ENCODE measurements at places on chromosomes 13 and 19.

GRCh38 chr19:289651-290371 is 1.4 kb downstream of the PLPP2 start:
- DNase-seq = no peak

DNA sequence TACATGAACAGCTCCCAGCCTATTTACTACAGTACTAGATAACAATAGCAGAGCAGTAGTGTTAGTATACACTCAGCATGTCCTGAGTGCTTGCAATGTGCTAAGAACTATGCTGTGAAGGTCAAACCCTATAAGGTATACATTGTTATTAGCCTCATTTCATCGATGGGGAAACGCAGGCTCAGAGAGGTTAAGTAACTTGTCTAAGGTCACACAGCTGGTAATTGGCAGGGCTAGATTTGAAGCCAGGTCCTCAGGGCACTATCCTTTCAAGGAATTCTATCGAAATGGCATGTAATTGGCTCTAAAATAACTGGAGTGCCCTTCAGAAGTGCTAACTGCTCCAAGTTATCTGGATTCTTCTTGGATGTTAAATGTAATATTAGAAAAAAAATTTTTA is 295.6 kb downstream of the ZNF536 start:
- no peak for DNase-seq

DNA sequence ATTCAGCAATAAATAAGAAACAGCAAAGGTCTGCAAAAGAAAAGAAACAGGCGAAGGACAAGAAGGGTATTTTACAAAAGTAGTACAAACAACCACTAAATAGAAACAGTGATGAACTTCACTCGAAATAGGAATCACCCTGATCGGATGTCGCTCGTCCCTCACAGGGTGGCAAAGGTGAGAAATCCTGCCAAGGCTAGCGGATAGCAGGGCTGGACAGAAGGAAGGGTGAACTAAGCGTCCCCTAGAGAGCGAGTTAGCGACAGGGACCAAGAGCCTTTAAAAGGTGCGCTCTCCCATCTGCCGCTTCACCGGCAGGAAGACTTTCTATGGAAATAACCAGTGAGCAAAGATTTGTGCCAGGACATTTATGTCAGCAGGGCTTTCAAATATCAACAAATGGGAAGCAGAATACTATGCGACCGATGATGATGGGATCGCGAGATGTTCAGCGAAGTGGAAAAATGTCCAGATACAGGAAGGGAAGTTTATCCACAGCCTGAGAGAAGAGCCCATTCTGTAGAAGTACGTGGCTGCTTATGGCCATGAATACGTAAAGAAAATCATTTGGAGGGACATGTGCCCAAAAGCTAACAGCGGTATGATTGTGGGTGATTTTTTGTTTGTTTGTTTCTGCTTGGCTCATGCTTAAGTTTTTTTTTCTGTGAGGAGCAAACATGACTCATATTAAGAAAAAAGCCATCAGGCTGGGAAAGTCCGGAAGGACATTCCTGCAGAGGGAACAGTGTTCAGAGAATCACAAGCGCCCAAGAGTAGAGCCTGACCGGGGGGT is 18.9 kb downstream of the ELAVL1 start:
- no peak for DNase-seq

DNA sequence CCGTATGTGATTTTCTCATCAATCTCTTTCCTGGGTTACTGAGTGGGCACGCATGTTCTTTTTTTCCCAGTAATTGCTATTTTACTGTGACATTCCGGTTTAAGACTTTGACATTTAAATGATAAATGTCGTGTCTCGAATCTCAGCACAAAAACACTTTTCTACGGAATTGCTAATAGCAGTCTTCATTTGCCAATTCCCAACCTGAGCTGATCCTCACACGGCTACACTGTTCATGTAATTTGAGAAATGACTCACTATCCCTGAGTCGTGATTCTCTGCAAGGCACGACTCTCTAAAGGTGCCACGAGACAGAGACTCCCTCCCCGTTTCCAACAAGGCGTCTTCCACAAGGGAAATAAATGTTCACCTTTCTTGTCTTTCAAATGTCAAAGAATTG is 88.7 kb upstream of the USP29 start:
- no peak for DNase-seq

GRCh38 chr13:24725379-24725778 is 38.6 kb upstream of the RNF17 start:
- no peak for DNase-seq

DNA sequence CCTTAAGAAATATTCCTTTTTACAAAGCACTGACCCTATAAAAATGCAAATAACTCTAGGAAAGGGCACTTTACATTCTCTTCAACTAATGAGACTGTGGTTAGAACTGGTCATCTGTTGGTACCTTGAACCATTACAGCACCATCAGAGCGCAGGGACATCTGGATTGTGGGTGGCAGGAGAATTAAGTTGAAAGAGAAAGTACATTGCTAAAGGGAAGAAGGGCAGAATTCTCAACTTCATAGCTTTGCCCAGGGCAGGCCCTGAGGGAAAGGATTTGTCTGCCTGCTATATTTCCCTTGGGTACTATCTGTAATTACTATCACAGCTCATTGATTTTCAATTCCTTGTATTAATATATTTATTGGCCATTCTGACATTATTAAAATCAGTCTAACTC is 196.8 kb downstream of the KLF12 start:
- DNase-seq = no peak

GRCh38 chr13:26457212-26457611 is 100.3 kb upstream of the WASF3 start:
- no peak for DNase-seq

DNA sequence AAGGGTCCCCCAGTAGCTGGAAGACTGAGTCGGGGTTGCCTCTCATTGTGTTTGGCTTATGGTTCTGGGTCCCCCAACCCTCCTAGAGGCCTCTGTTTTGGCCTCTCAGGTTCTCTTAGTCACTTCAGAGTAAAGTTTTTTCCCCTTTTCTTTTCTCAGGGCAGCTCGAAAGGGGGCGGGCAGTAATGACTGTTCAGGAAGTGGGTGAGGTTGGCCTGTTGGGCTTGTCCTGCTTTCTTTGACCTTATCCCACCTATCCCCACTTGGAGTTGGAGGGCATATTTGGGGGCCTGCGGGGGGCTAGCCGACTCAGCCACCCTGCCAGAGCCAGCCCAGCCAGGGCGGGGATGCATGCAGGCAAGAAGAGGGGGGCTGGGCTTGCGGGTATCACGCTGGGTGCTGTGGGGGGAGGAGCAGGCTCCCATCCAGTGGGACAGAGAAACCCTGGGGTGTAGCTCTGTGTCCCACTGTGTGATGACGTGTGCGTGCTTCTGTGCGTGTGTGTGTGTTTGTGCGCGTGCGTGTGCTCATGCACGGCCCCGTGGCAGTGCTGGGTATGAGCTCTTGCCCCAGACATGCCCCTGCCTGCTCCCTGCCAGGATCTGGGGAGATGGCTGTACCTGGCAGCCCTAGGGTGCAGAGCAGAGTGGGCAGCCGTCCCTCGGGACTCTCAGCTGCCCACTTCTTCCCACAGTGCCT is 1.4 kb downstream of the CIC start:
- peak; percentile 42 for DNase-seq

Data from activated T-helper 1 cell treated with Interleukin-2 at 50 U/mL for 16 hours (primary cell).